CD8-positive, alpha-beta T cell (primary cell): ENCODE measurements at places on chromosomes 7 and 10.

DNA sequence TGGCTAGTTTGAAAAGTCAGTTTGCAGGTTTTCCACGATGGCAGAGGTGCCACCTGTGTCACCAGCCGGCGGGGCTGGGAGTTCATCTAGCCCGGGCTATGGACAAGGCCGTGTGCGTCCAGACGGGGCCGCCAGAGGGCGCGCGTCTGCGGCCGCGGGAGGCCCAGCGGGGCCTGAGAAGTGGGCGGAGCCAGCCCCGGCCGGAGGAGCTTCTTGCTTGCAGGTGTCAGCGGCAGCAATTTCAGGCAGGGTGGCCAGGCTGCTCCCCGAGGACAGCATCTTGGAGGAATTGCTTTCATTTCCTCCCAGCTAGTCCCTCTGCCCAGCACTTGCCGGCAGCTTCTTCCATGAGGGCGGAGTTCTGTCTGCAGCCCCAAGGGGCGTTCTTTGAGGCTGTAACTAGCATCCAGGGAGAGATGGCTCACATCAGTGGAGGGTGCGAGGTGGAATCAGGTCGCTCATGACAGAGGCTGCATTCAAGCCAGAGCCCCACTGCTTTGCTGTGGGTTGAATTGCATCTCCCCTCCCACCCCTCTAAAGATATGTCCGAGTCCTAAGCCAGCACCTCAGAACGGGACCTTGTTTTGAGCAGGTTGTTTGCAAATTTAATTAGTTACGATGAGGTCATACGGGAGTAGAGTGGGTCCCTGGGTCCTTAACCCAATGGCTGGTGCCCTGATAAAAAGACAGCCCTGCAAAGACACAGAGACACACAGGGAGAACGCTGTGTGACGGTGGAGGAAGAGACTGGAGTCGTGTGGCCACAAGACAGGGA lies 85.9 kb upstream of the MKI67 start:
- DNase-seq = peak; percentile 81

- DNase-seq = peak; percentile 91
Measured at GRCh38 chr10:79322616-79323543, 24.4 kb upstream of the PPIF start.

GRCh38 chr7:157640144-157640543 lies 303.3 kb downstream of the DNAJB6 start:
- DNase-seq = no peak

GRCh38 chr10:122165484-122166276 lies 105.4 kb upstream of the BTBD16 start:
- DNase-seq = no peak

- no peak for DNase-seq
Measured at GRCh38 chr7:22669692-22670421, 57.1 kb upstream of the IL6 start.

GRCh38 chr7:17934612-17935240 lies 5.6 kb downstream of the SNX13 start:
- DNase-seq = no peak

DNA sequence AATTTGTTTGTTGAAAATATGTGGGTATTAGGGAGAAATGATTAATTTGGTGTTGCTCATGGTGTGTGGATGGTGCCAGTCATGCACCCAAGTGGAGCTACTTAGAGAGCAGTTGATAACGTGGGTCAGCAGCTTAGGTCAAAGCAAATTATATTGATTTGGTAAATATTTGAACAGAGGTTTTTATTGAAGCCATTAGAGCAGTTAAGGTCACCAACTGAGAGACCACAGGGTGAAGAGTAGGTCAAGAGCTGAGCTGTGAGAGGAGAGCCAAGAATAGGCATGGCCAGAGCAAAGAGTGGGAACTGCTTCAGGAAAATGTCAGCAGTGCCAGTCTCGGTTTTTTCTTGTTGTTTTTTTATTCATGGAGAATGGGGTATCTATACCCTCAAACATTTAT lies 97.9 kb downstream of the TMEM168 start:
- DNase-seq = no peak

- no peak for DNase-seq
Measured at GRCh38 chr7:141483044-141483443, 68.2 kb upstream of the AGK start.

GRCh38 chr10:15365692-15366091 lies 5.4 kb downstream of the FAM171A1 start:
- no peak for DNase-seq

GRCh38 chr7:87850836-87851593 lies 25.1 kb downstream of the SLC25A40 start:
- no peak for DNase-seq

- no peak for DNase-seq
Measured at GRCh38 chr7:134825666-134826065, 46.2 kb downstream of the CALD1 start.

GRCh38 chr7:65938336-65938895 lies 43.6 kb downstream of the GUSB start:
- DNase-seq = no peak

DNA sequence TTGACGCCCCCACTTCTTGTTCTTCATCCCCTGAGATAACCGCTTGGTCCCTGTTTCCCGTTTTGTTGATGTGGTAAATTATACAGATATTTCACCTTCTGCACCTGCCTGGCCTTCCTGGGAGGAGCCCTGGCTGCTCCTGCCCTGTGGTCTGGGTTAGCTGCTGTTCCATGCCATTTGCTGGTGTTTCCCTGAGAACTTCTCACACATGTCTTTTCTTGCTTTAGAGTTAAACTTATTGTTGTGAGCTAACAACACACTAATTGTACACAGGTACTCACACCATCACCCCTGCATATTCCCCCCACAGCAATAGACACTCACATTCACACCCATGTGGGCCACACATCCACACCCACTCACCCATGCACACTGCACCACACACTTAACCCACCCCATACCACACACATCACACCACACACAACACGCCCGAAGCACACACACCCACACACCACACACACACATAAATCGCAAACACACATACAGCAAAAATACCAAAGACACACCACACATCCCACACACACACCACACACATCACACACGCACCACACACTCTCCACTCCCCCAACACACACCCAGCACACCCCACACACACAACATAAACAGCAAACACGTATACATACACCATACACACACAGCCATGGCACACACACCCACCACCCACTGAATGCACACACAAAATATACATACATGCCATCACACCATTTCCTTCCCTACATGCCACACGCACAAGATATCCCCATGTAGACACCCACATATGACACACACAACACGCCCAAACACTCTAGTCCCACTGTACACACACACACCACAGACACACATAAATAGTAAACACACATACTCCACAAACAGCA lies 19.4 kb upstream of the ANTXRL start:
- DNase-seq = no peak

DNA sequence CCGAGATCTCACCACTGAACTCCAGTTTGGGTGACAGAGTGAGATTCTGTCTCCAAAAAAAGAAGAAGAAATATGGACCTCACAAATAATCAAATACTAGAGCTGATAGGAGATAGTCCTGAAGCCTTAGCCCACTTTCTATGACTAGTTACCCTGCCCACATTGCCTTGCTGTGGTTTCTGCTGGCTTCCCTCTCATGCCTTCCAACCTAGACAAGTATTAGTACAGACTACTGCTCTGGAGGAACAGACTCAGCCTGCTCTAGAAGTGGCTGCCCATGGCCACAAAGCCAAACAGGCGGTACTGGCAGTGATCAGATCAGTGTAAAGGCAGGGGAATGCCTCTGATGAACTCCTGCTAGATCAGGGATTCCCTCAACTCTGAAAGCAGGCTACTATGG lies 89.7 kb upstream of the PRKAR2B start:
- no peak for DNase-seq

- no peak for DNase-seq
Measured at GRCh38 chr10:101557541-101557940, 30.5 kb downstream of the POLL start.

DNA sequence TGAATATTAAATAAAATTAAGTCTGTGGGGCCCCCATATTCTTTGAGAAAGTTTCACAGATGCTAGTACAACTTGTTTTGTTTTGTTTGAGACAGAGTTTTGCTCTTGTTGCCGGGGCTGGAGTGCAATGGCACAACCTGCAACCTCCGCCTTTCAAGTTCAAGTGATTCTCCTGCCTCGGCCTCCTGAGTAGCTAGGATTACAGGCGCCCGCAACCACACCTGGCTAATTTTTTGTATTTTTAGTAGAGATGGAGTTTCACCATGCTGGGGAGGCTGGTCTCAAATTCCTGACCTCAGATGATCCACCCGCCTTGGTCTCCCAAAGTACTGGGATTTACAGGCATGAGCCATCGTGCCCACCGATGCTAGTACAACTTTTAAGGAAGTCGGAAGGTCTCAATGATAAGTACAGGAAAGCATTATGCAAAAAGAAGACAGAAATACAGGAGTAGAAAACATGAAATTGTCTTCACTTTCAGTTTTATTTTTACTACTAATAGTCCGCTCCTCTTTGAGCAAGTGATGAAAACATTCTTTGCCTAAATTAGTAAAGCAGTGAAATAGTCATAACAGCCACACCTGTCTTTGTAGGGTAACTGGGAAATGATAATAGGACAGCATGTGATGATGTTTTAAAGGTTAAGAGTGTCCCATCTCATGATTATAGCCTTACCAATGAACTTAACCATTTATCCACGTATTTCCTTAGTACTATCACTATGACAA lies 147.5 kb downstream of the SEMA3D start:
- DNase-seq = no peak

DNA sequence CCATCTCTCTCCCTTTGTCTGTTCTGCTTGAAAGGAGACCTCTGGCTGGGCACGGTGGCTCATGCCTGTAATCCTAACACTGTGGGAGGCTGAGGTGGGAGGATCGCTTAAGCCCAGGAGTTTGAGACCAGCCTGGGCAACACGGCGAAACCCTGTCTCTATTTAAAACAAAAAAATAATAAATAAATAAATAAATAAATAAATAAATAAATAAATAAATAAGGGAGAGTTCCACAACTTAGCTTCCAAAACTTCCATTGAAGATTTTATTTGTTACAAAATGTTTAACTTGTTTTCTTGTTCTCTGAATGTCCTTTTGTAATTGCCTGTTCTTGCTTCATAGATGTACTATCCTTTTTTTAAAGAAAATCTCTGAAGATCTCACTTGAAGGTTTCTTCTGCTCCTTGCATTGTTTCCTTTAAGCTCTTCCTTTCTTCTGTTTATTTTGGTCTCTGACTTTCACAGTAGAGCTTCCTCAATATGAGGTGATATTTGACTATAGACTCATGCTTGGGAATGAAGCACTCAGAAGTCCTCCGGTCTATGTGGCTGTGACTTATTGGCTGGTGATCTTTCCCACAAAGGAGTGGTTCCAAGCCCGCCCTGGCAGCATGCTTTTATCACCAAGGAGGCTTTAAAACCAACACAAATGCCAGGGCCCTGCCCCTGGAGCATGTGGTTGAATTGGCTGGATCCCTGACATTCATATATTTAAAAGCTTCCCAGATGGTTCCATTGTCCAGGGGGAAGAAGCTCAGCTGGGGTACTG lies 18.1 kb upstream of the NPTX2 start:
- no peak for DNase-seq

DNA sequence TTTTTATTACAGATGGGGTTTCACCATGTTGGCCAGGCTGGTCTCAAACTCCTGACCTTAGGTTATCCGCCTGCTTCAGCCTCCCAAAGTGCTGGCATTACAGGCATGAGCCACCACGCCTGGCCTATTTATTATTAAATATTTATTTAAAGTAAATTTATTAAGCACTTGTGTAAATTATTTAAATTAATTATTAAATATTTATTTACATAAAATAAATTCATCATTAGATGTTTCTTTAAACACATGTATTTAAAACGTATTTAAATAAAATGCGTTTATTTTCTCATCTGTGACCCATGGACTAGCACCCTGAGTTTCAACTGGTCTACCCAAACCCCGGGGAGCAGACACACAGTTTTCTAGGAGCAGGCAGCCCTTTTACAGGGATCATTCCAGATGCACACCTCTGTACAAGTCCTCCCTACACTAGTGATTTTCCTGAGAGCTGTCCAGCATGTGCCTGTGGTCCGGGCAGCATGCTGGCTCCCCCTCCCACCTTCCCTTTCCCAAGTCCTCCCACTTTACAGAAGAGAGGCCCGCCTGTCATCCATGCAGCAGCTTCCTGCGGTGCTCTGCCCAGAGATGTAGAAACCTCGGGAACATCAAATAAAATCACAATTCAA lies 89.2 kb upstream of the ATP6V0A4 start:
- DNase-seq = no peak

DNA sequence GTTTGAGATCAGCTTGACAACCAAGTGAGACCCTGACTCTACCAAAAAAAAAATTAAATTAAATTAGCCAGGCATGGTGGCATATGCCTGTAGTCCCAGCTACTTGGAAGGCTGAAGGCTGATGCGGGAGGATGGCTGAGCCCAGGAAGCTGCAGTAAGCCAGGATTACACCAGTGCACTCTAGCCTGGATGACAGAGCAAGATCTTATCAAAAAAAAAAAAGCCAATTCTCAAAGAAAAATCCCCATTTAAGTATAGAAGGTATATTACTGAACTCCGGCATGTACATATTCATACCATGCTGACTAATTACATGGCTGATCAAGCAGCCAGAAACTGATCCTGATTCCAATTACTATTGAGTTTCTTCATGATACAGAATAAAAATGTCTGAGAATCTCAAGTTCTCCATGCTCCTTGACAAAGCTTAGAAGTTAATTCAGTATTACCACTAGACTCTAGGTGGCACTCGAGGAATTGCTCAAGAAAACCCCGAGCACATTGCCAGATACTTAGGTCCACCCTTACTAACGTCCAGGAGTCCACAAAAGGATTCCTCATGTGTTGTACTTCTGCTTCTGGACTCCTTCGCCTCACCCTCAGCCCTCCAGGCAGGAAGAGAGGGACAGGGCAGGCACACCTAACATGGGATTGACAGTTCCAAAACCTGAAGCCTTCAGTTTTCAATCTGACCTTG lies 148.9 kb downstream of the PARD3 start:
- DNase-seq = no peak

GRCh38 chr10:17872191-17873091 lies 63.3 kb downstream of the MRC1 start:
- no peak for DNase-seq

- DNase-seq = no peak
Measured at GRCh38 chr7:56046721-56047445, 4.4 kb downstream of the PSPH start.

GRCh38 chr10:14653271-14654161 lies 121.2 kb downstream of the FAM107B start:
- no peak for DNase-seq

DNA sequence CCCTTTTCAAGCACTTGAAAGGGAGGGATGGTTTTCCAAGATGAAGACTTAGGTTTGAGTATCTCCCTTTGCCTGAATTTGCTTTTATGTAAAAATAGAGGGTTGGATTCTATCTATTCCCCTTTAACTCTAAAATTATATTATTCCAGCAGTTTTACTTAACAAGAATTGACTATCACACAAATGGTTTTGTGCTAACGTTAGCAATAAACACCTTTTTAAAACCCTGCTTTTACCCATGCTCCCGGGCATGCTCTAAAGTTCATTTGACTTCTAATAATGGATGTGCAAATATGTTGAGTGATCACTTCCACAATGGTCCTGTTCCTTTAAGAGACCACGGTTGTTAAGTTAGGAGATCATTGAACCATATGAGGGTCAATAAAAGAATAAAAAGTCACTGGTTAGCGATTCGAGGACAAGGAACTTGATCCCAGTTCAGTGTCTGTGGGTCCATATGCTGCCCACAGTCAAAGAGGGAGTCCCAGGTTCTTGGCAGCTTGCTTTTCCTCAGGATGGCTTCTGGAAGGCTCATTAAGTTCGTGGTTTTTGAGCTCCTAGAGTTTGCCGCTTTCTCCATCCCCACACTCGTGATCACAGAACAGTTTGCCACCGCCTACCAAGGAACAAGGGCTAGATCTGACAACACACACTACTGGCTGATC lies at the start of gene TMEM236:
TSS of gene TMEM236 (plus strand) at position 421 of the 665 bp plus-strand sequence. CDS start at position 516, 95 bp downstream.
- no peak for DNase-seq
